Tibial nerve (tissue), 4 donors: ENCODE measurements at places on chromosomes 7 and 10. TPM values are rescaled to one million over a fixed set of nuclear protein-coding genes. Genes with fewer than 3 reads are reported as not detected.

DNA sequence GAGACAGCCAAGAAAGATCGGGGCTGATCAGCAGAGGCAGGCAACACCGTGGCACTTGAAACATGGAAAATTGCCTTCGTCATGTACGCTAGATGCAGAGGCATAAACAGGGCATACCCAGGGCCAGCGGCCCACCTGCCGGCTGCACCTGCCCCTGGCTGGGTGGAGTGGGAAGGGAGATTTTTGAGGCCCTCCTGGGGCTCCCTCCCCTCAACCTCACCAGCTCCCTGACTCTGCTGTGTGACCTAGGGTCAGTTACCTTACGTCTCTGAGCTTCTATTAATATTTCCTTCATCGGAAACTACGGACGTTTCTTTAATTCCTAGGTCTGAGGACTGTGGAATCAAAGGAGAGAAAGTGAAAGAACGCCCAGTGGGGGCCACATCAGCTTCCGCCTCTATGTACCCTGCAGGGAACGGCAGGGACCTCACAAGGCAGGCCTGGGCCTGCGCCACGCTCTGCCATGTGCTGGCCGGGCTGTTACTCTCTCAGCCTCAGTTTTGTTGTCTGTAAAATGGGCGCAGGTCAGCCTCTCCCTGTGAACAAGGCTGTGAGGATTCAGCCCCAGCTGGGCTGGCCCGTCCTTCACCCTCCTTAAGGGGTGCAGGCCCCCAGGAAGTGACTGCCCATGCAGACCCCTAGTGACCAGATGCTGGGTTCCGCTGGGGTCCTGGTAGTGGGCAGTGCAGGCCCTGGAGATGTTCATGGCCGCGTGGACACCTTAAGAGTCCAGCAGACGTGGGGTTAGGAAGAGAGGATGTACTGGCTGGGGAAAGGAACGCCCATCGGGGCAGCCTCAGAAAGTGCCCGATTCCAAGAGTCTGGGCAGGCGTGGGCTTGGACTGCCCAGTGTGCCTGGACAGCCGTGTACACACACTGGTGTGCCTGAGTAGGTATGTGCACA, 22.7 kb downstream of the ELFN1 start:
- DNase-seq = no peak

ZEB1 gene
- 91.1 TPM for total RNA-seq

GRCh38 chr10:130179640-130180039, 43.4 kb downstream of the GLRX3 start:
- no peak for DNase-seq

GRCh38 chr10:132641401-132641800, 103.8 kb downstream of the INPP5A start:
- no peak for DNase-seq

- no peak for DNase-seq
Measured at GRCh38 chr10:84138478-84139125, 707 bp upstream of the GHITM start.

GRCh38 chr10:110535958-110536891, 31.3 kb upstream of the SMC3 start:
- no peak for DNase-seq

DNA sequence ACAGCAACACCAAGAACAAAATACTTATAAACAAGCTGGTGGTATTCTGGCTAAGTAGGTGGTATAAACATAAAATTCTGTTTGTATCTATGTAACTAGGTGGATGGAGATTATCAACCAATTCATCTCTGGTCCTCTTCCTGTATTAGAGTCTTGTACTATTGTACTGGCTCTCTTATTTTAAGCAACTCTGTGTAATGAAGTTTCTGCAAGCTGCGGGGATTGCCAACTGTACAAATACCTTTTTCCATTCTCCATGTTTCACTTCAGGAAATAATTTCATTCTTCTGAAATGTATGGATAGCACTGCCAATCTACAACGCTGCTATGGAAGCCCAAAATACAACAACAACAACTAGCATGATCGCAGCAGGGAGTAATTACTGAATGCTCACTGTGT, 44.8 kb downstream of the JAZF1 start:
- no peak for DNase-seq

GRCh38 chr7:78905436-78905835, 548.0 kb downstream of the MAGI2 start:
- DNase-seq = no peak

DNA sequence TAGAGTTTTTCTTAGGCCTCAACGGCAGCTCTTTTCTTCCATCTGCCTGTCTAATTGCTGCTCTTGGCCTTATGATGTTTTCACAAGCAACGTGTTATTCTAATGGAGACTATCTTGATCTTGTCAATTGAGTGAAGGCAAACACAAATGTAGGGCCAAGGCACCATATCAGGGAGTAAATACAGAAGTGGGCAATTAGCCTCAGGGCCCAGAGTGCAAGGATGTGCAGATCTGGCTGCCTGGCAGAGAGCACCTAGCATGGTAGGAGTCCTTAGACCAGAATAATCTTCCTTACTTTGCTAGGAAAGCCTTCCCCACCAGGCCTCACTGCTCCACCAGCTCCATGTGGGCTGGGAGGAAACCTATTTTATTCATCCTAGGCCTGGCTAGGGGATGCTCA, 590.9 kb downstream of the LRMDA start:
- DNase-seq = no peak

DNA sequence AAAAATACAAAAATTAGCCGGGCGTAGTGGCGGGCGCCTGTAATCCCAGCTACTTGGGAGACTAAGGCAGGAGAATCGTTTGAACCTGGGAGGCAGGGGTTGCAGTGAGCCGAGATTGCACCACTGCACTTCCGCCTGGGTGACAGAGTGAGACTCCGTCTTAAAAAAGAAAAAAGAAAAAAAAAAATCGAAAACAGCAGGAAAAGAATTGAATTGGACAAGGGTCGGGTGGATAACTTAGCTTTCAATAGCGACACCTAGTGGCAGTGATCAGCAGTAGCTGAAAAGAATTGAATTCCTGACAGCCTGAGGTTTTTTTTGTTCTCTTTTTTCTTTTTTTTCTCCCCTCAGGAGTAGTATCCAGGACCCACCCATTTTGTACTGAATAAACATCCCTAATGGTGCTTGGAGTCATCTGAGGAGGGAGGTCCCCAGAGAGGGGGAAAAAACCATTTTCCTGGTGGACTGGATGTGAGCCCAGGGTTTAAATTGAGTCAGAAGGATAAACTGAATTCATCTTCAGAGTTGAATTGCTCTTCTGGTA, 55.1 kb downstream of the CYCS start:
- peak; percentile 67 for DNase-seq

DNA sequence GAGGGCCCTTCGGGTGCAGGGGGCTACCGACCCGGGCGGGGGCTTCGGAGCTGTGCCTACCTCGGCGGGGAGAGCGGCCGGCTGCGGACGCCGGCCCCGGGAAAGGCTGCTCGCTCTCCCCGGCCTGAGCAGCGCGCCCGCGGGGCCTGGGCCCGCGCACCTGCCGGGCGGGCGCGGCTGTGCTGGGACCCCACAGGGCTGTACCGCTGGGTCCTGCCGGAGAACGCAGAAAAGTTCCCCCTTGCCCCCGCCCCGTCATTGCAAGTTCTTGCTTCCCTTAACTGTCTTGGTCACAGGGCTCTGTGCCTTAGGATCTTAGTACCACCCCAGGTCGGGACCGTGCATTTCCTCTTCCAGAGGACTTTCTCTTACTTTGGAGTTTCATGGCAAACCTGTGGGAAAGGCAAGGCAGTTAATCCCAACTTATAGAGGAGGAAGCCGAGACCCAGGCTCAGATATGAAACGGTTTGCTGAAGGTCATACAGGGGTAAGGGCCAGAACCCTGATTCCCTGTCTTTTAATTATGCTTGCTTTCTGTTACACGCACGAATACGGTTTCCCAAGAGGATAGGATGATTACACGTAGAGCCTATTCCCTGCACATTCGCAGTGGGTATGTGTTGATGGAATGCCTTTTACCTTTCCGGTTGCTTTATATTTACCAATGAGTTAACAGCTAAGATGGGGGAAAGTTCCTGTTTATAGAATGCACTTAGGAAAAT, 652 bp downstream of the PCGF5 start:
- no peak for DNase-seq
